Activated CD4-positive, alpha-beta T cell treated with anti-CD3 and anti-CD28 coated beads, Interleukin-2, amount 50 U/mL, for 24 hours (primary cell): ENCODE measurements at places on chromosomes 6 and 20.

GRCh38 chr20:57618091-57618763, 2.0 kb downstream of the ZBP1 start:
- DNase-seq = no peak

DNA sequence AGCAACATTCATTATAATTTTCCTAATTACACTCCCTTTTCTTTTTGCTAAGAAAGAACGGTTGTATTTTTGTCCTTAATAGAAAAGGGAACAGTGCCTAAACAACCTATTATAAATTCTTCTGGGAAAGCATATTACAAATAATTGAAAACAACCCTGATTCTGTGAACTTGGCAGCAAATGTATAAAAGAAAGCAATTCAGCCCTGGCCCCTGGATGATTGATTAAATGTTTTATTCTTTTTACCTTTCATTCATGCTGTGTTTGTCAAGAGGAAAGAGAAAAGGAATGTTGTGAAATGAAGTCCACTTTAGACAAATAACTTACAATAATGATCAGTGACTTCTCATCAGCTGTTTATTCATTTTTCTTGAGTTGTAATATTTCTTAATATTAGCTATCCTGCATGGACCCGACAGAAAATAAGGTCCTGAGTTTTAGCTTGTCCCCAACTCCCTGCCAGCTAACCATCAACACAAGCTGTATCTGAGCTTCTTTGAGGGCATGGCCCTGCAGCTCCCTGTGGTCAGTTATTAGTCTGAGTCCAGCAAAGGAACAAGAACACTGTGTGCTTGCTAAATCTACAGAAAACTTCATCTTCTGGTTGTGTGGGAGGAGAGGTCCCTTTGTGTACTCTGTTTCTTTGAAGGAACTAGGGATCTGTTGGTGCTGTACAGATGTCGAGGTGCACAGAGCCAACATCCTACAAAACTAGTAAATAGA, 248.2 kb downstream of the LAMA2 start:
- no peak for DNase-seq

GRCh38 chr6:83431545-83432155, 799 bp upstream of the ME1 start:
- no peak for DNase-seq

DNA sequence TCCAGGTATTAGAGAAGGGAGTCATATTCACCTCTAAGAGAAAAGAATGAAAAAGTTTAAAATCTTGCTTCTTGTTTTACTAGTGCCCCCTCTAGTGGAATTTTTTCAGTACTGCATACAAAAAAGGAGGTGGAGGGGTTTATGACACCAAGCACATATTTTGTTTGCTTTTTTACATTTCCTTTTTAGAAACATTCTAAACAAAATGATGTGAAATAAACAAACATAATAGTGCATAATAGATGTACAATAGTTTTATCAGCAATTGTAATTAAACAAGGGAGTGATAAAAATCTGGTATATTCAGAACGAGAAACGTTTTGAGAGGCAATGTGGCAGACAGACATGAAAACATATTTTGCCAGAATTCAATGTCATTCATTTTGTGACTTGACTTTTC, 111.0 kb upstream of the TFAP2D start:
- DNase-seq = no peak

- no peak for DNase-seq
Measured at GRCh38 chr6:145427232-145427631, 308.1 kb downstream of the EPM2A start.
